Fibroblast of skin of scalp (primary cell): ENCODE measurements at places on chromosomes 7 and 10.
A peak's percentile ranks its signal among the peaks of the same experiment; 100 is the strongest.

- no peak for DNase-seq
Observed at GRCh38 chr10:7768417-7768816, 19.4 kb downstream of the KIN start.

DNA sequence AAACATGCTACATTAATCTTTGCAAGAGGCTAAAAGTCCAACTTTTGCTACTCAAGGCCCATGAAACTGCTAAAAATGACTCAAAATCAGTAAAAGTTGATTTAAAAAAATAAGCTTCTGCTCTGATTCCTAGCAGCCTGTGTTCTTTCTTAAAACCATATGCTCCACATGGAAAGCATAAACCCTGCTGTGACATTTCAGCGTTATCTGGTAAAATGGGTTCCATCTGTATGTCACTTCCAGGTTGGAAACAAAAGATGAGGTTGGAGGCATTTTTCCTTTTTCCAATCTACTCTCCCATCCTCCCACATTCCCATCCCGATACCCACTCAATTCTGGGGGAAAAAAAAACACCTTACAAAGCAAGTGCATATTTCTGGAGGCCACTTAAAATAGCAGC is 439.5 kb downstream of the NEBL start:
- no peak for DNase-seq

DNA sequence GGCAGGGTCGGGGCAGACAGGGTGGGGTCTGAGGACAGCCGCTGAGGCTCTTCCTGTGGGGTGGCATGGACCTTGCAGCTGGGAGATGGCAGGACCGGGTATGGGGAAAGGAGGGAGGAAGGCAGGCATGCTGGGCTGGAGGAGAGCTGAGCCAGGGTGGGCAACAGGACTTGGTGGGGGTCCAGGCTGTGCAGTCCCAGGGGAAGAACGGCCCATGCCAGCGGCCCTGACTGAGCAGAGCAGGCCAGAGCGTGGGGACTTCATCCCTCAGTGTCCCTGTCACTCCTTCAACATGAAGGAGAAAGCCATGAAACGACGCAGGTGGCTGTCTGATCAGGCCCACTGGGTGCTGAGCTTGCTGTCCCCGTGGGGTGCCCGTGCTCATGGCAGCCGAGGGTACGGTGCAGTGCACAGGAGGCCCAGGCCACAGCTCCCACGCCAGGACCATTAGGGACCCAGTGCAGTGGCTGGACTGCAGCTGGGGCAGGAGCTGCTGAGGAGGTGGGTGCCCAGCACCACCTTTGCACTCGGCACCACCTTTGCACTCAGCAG is 519.6 kb downstream of the PTPRN2 start:
- no peak for DNase-seq

DNA sequence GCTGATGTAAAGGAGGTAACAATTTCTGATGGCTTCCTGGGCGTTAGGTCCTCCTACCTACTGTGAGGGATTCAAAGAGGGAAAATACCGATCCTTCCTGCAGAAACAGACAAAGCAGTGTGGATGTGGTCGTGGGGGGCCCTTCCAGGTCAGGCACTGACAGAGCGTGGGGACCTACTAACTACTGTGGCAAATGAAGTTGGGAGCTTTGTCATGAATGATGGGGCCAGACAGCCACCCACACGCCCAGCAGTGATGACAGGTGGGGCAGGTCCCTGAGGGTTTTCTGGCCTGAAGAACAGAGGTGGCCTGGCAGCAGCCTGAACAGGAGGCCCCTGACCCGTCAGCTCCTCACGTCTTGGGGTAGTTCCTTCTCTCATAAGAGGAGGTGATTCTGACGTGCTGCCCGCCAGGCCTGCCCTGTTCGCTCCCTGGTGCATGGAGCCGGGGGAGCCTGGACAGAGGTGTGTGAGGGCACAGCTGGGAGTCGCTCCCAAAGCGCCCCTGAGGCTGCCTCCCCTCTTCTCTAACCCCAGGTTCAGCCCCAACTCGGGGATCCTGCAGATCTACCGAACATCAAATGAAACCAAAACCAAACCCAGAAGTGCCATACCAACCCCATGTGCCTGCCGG is 4.2 kb downstream of the ATP6V0E2 start:
- no peak for DNase-seq

GRCh38 chr10:103564776-103565520 is 71.4 kb downstream of the NEURL1 start:
- DNase-seq: no peak

- DNase-seq: peak; percentile 13
Observed at GRCh38 chr10:6082496-6083395, 6.1 kb upstream of the RBM17 start.

DNA sequence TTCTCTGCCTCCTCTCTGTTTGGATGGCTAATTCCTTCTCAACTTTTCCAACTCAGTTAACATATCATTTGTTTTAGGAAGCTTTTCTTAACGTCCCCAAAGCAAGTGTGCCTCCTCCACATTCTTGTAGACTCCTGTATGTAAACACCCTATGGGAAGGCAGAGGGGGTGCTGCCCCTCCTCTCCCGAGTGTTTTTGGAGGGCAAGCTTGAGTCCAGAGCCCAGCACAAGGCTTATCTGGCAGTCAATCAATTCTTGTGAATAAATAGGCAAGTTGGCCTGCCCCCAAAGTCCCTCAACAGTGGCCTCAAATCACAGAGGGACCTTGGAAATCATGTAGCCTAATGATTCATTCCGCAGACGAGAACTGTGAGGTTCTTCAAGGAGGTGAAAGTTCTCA is 305.6 kb downstream of the RPS24 start:
- no peak for DNase-seq

- peak; percentile 44 for DNase-seq
Observed at GRCh38 chr7:131328377-131329175, 900 bp downstream of the MKLN1 start.

- no peak for DNase-seq
Observed at GRCh38 chr7:140209866-140210609, 33.3 kb upstream of the KDM7A start.

DNA sequence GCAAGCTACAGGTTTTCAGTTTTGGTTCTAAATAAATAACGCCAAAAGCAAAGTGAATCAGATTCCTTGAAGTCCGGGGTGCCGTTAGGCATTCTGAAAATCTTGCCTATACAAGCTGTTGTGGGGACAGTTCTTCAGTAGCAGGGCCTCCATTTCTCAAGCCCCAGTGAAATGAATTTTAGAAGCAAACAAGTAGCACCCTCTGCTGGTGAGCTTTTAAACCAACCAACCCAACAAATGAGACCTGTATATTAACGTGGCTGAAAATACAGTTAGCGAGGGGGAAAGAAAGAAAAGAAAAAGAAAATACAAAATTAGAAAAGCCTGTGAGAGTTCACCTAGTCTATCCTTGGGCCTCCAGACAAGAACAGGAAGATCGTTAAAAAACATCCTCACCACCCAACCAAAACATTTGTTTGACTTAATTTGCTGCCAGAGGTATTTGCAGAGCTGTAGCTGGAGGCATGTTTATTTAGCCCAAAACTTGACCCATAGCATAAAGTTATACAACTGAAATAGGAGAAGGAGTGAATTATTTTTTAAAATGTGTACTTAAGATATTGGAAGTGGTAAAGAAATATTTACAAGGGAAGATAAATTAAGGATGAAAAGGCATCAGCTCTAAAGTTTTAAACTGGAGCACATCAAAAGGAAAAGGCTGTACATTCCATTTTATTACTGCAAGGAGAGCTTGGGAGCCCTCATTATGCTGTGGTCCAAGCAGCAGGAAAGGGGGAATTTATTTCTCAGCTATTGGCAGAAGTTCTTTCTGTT is 98.9 kb downstream of the DYNC1I1 start:
- peak; percentile 50 for DNase-seq

DNA sequence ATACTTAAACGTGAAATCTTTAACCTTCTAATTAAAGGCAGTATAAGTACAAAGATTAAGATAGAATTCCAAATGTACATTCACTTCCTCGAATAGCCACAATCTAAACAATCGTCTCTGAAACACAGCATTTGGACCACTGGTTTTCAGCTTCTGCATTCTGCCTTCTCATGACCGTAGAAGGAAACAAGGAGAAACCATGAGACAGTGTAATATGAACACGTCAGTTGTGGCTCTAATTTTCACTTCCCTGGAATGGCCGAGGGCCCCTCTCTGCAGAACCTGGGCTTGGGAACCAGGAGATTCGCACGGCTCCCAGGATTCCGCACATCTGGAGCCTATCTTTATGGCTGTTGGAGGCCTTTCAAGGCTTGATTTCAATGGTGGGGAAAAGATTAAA is 189.3 kb downstream of the KLF6 start:
- DNase-seq: no peak

DNA sequence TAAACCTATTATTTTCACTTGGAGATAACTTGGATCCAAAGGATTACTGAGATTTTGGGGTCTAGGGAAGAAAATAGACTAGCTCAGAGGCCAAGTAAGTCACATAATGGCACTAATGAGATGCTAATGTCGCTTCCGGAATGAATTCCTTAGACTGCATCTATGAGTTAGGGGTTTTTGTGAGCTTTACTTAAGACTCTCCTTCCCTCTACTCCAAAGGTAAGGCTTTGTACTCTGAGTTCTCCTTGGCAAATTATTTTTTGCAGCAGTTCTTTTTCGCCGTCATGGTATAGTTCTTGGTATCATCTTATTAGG is 143.9 kb upstream of the KLF14 start:
- DNase-seq: no peak

GRCh38 chr7:72187179-72187578 is 225.0 kb downstream of the CALN1 start:
- DNase-seq: no peak

DNA sequence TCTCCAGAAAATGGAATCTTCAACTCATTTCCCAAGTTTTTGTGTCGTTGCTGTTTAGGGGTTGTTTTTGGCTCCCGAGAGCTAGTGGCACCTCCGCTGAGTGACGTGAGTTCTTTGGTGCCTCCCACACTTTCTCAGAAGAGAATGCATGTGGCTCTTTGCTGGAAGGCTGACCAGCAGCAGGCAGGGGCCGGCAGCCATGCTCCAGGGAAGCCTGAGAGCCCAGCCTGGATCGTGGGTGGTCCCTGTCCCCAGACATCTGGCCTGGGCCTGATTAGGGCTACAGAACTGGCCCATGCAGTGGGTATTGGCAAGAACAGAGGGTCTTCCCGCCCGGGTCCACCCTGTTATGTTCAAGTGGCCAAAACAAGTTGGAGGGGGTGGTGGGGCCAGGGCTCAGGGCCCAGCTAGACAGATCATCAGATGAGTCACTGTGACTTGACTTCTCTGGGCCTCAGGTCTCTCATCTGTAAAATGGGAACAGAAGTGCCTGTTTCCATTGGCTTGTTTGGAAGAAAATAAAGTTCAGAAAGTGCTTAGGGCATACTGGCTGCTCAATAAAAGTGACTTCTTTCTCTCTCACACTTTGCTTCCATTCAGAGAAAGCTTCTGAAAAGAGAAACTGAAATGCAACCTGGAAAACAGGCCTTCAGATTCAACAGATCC is 83.1 kb downstream of the STRA8 start:
- DNase-seq: no peak

DNA sequence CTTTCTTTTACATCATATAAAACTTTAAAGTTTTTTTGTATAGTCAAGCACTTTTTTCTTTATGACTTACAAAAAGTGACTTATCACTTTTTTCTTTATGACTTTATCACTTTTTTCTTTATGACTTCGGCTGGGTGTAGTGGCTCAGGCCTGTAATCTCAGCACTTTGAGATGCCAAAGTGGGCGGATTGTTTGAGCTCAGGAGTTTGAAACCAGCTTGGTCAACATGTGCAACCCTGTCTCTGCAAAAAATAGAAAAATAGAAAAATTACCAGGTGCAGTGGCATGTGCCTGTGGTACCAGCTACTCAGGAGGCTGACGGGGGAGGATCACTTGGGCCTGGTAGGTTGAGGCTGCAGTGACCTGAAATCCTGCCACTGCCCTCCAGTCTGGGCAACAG is 108.8 kb upstream of the CSTF2T start:
- DNase-seq: no peak

- no peak for DNase-seq
Observed at GRCh38 chr10:11434324-11434723, 177.1 kb downstream of the USP6NL start.

DNA sequence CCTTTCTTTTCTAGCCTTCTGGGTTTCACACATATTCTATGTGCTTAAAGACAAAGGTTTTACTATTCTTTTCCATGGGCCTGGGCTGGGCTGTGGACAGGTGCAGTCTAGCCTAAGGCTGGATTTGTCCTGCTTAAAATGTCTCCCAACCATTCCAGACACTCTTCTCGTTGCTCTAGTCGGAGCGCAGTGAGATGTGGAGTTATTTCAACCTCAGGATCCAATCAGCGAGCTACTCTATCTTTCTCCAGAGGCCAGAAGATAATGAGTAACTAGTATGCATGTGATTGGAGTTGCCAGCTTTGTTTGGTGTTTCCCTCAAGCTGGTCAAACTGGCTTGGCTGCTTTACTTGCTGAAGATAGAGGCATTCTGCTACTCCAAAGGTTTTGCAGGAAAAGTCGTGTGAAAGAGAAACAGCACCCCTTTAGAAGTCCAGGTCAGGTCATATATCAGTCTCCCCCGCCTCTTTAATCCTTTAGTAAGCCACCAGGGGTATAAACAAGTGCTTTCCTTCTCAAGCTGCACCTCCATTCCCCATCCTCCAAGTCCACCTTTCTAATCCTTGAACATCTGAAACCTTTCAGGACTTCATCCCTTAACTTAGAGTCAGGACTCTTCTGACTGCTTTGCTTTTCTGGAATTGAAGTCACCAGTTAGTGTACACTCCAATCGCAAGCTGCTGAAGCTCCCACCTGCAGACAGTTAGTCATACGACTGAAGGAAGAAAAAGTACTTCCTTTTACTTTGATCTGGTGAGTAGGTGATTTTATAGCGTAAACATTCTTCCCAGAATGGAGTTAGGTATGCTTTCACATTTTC is 78.8 kb downstream of the DNMBP start:
- DNase-seq: no peak

DNA sequence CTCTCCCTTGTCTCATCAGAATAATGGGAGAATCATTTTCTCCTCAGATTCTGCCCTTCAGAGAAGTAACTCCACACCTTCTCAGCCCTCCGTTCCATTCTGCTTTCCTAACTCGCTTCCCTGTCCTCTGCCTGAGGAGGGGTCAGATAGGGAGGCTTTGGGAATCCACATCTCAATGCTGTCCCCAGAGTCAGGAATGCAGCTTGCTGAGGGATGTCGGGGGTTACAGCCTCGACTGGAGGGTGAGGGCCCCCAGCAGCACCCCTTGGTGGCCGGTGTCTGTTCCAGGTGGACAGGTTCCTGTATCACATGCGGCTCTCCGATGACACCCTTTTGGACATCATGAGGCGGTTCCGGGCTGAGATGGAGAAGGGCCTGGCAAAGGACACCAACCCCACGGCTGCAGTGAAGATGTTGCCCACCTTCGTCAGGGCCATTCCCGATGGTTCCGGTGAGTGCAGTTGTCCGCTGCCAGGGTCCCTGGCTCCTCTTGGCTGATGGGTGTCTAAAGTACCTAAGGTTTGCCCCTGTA is 6.9 kb downstream of the HKDC1 start:
- no peak for DNase-seq

DNA sequence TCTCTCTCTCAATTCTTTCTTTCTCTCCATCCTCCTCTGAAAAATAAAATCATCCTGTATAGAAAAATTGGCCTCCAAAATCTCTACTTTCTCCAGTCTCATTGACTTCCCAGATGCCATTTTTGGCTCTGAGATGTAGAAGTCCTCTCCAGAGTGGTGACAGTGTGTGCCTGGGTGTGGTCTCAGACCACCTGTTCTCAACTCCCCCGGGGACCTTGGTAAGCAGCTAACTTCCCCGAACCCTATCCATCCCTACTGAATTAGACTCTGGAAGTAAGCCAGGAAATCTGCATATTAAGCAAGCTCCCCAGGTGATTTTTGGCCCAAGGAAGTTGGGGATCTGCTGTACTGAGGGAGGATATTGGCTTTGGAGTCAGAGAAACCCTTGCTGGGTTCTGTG is 120.5 kb downstream of the WDR11 start:
- DNase-seq: no peak

- no peak for DNase-seq
Observed at GRCh38 chr7:57529931-57530330, 80.0 kb downstream of the ZNF716 start.

- DNase-seq: peak; percentile 94
Observed at GRCh38 chr10:74047304-74047703, 49.4 kb downstream of the VCL start.
